ENCODE measurements at places on chromosomes 7 and 10. TPM values are rescaled to one million over a fixed set of nuclear protein-coding genes. Genes with fewer than 3 reads are reported as not detected.

Gene ZNF488
- total RNA-seq: 0.40 TPM

Gene UPF2
- 22.8 TPM for total RNA-seq

Gene ARID5B
- 14.4 TPM for total RNA-seq

Gene TRIM74
- total RNA-seq: not detected

Gene CAMK2B
- 18.9 TPM for total RNA-seq

Gene SORCS1
- total RNA-seq: 11.8 TPM

- H3K27me3 ChIP-seq: no peaks in the 10 kb centered on the region
- H3K4me3 ChIP-seq: no peak overlapping the region
- DNase-seq: no peak
Observed at GRCh38 chr7:54904130-54904529, 114.7 kb upstream of the EGFR start.

GRCh38 chr10:81817596-81818170 lies 57.3 kb upstream of the NRG3 start:
- no peaks in the 10 kb centered on the region for H3K36me3 ChIP-seq
- no peak overlapping the region for H3K27ac ChIP-seq
- H3K4me3 ChIP-seq: no peak overlapping the region

GRCh38 chr7:131605280-131605878 lies 49.0 kb upstream of the PODXL start:
- peak; percentile 72 for DNase-seq
- no peak overlapping the region for H3K27ac ChIP-seq
- H3K27me3 ChIP-seq: no peaks in the 10 kb centered on the region
- H3K4me3 ChIP-seq: no peak overlapping the region
- no peaks in the 10 kb centered on the region for H3K36me3 ChIP-seq
- H3K4me1 ChIP-seq: peaks cover 12% of the 10 kb centered on the region

GRCh38 chr10:22683140-22683389 lies 31.3 kb downstream of the PIP4K2A start:
- H3K36me3 ChIP-seq: no peaks in the 10 kb centered on the region
- no peaks in the 10 kb centered on the region for H3K27me3 ChIP-seq
- no peak overlapping the region for H3K27ac ChIP-seq
- DNase-seq: no peak
- peaks cover 15% of the 10 kb centered on the region for H3K4me1 ChIP-seq
- no peak overlapping the region for H3K4me3 ChIP-seq

GRCh38 chr7:131616487-131617200 lies 60.2 kb upstream of the PODXL start:
- no peaks in the 10 kb centered on the region for H3K36me3 ChIP-seq
- no peak for DNase-seq
- no peak overlapping the region for H3K4me3 ChIP-seq
- no peaks in the 10 kb centered on the region for H3K27me3 ChIP-seq
- H3K4me1 ChIP-seq: no peaks in the 10 kb centered on the region

- H3K27me3 ChIP-seq: no peaks in the 10 kb centered on the region
- DNase-seq: no peak
- no peaks in the 10 kb centered on the region for H3K4me1 ChIP-seq
- H3K4me3 ChIP-seq: no peak overlapping the region
- no peaks in the 10 kb centered on the region for H3K36me3 ChIP-seq
Observed at GRCh38 chr7:49398746-49399145, 374.7 kb upstream of the VWC2 start.

DNA sequence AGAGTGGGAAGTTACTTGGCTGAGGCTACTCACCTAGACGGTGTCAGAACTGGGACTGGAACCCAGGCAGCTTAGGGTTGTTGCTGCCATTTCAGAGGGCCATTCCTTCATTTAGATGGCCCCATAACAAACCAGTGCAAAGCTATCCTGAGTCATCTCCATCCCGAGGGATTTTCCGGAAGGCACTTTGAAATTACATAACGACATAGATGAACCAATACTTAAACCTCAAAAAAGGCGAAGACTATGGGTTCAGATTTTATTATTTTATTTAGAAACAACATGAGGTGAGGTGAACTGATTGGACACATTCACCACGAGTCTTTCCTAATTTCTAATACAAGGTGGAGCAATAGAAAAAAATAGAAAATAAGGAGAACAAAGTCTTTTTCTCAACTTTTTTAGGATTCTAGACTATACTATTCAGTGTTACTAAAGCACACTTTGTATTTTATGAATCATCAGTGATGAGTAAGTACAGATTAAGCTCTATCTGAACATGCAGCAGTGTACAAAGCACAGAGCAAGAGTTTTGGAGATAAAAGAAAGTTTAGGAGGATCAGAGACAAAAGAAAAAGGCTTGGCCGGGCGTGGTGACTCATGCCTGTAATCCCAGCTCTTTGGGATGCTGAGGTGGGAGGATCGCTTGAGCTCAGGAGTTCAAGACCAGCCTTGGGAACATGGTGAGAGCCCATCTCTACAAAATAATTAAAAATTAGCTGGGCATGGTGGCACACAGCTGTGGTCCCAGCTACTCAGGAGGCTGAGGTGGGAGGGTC lies 79.5 kb upstream of the SVIL start:
- H3K27ac ChIP-seq: peak overlapping the region; percentile 39
- H3K4me1 ChIP-seq: peaks cover 21% of the 10 kb centered on the region
- H3K27me3 ChIP-seq: no peaks in the 10 kb centered on the region
- DNase-seq: no peak
- no peaks in the 10 kb centered on the region for H3K36me3 ChIP-seq
- H3K4me3 ChIP-seq: no peak overlapping the region

GRCh38 chr10:31611161-31611560 lies 292.1 kb downstream of the ZEB1 start:
- DNase-seq: no peak
- no peaks in the 10 kb centered on the region for H3K27me3 ChIP-seq

- H3K36me3 ChIP-seq: no peaks in the 10 kb centered on the region
- H3K4me3 ChIP-seq: no peak overlapping the region
- peaks cover 28% of the 10 kb centered on the region for H3K4me1 ChIP-seq
- H3K27me3 ChIP-seq: no peaks in the 10 kb centered on the region
- peak overlapping the region; percentile 76 for H3K27ac ChIP-seq
Observed at GRCh38 chr10:29703271-29703670, 68.5 kb upstream of the SVIL start.

GRCh38 chr7:123210986-123211385 lies 11.2 kb upstream of the SLC13A1 start:
- no peak overlapping the region for H3K27ac ChIP-seq
- no peak for DNase-seq
- no peaks in the 10 kb centered on the region for H3K27me3 ChIP-seq
- no peaks in the 10 kb centered on the region for H3K4me1 ChIP-seq

GRCh38 chr7:81845744-81846241 lies 75.9 kb upstream of the HGF start:
- H3K27ac ChIP-seq: no peak overlapping the region
- DNase-seq: no peak
- H3K36me3 ChIP-seq: no peaks in the 10 kb centered on the region
- no peaks in the 10 kb centered on the region for H3K4me1 ChIP-seq
- H3K4me3 ChIP-seq: no peak overlapping the region

- peak; percentile 65 for DNase-seq
- H3K4me3 ChIP-seq: no peak overlapping the region
- peaks cover 11% of the 10 kb centered on the region for H3K4me1 ChIP-seq
- no peak overlapping the region for H3K27ac ChIP-seq
- no peaks in the 10 kb centered on the region for H3K27me3 ChIP-seq
Observed at GRCh38 chr10:110629680-110630191, 14.4 kb upstream of the RBM20 start.

DNA sequence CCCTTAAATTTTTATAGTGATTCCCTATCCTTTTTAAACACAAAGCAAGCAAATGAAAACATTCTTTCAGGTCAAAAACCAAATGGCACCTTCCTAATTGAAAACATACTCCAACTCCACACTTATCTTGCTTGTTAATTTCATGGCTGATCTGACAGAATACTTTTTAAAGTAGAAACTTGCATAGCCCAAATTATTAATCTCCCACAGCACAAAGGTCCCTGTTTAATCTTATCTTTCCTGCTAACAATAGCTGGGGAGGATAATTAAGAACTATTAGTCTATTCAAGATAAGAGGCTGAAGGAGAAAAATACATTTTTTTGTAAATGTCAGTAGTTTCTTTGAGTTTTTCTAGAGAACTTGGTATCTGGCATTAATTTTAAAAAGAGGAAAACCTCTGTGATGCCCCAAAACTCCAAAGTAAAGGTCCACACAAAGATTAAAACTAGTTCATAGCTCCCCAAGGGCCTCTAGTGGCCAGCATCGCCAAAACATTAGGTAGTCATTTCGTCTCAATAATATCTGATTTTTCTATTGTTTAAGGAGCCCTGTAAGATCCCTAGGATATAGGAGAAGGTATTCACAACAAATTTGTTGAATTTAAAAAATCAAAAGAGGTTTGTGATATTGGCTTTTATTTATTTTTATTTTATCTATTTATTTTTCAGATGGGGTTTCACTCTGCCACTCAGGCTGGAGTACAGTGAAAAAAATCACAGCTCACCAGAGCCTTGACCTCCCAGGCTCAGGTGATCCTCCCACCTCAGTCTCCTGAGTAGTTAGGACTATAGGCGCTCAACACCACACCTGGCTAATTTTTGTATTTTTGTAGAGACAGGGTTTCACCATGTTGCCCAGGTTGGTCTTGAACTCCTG lies 14.7 kb downstream of the CDNF start:
- H3K4me1 ChIP-seq: no peaks in the 10 kb centered on the region
- H3K27ac ChIP-seq: no peak overlapping the region
- peak; percentile 39 for DNase-seq
- no peak overlapping the region for H3K4me3 ChIP-seq

DNA sequence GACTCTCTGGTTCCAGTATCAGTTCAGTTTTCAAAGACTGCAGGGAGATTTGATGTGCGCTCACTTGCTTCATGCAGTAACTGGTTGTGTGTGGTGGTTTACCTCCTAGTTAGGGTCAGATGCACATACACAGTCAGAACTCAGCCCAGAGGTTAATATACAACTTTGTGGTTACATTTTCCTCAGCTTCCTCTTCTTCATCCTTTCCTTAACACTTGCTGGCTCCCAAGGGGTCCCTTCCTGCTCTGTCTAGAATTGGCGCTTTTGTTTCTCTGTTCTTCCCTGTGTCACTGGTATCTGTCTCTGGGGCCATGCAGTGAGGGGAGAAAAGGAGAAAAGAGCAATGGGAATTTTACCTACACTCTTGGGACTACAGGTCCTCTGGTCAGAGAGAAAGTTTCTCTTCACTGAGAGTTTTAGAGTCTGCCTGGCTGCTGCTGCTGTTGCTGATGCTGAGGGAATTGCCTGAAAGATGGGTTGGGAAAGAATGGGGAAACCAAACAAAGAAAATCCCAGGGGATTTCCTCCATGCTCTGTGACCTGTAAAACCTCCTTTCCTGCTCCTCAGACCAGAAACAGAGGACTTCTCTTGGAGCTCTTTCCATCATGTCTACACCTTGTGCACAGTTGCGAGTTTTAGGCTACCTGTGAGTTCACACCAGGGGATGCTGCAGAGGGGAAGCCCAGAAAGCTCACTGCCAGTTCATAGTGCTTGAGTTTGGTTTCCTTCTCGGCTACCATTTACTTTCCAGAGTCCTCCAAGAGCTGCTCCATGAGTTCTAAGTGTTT lies 74.6 kb downstream of the WDFY4 start:
- no peak for DNase-seq
- no peaks in the 10 kb centered on the region for H3K36me3 ChIP-seq
- no peak overlapping the region for H3K27ac ChIP-seq
- H3K4me3 ChIP-seq: no peak overlapping the region

DNA sequence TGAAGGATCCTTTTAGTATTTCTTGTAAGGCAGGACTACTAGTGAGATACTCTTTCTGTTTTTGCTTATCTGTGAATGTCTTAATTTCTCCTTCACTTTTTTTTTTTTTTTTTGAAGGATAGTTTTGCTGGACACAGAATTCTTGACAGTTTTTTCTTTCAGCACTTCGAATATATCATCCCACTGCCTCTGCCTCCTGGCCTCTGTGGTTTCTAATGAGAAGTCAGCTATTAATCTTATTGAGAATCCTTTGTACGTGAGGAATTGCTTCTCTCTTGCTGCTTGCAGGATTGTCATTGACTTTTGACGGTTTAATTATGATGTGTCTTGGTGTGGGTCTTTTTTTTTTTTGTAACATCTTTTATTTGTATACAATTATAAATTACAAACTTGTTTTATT lies 12.6 kb upstream of the WAC start:
- DNase-seq: no peak
- no peak overlapping the region for H3K4me3 ChIP-seq
- H3K27me3 ChIP-seq: no peaks in the 10 kb centered on the region
- no peaks in the 10 kb centered on the region for H3K4me1 ChIP-seq
- H3K36me3 ChIP-seq: peaks cover 7% of the 10 kb centered on the region

DNA sequence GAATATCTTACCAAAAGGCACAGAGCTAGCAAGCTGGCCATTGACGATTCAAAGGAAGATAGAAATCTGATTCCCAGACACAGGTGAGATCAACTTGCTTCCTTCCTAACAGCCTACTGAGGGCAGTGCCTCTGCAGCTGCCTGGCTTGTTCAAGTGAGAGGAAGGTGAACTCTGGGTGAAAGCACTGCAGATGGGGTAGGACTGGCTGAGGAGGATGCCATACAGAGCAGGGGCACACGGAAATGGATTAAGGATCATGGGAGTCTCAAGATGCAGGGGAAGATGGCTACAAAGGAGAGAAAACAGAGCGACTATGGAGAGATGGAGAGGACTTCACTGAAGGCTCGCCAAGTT lies 34.4 kb upstream of the GPAM start:
- H3K4me1 ChIP-seq: peaks cover 27% of the 10 kb centered on the region
- H3K27me3 ChIP-seq: no peaks in the 10 kb centered on the region
- H3K27ac ChIP-seq: no peak overlapping the region
- no peak for DNase-seq
- no peak overlapping the region for H3K4me3 ChIP-seq

- peak; percentile 55 for DNase-seq
- peak overlapping the region; percentile 96 for H3K27ac ChIP-seq
- peaks cover 32% of the 10 kb centered on the region for H3K4me1 ChIP-seq
- no peaks in the 10 kb centered on the region for H3K36me3 ChIP-seq
- H3K4me3 ChIP-seq: peak overlapping the region; percentile 64
- H3K27me3 ChIP-seq: no peaks in the 10 kb centered on the region
Observed at GRCh38 chr7:37920849-37921805, 687 bp downstream of the EPDR1 start.

DNA sequence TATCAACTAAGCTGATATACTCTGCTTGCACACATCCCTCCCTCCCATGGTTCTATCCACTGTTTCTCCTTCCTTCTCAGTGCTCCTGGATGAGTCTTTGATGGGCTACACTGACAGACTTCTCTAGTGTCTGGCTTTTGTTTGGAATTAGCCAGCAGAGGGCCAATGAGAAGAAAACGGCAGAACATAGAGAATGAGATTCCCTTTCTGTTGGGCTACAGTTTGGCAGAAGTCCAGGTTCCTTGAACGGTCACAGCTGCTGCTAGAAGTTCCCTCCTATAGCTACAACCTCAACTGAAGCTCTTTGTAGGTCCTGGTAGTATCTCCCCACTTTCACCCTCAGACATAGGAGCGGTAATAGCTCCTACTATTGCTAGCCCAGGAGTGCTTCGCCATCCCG lies 251.1 kb upstream of the LRRN3 start:
- no peaks in the 10 kb centered on the region for H3K4me1 ChIP-seq
- no peaks in the 10 kb centered on the region for H3K36me3 ChIP-seq

- no peaks in the 10 kb centered on the region for H3K27me3 ChIP-seq
- H3K36me3 ChIP-seq: no peaks in the 10 kb centered on the region
- H3K4me3 ChIP-seq: no peak overlapping the region
- H3K4me1 ChIP-seq: peaks cover 14% of the 10 kb centered on the region
- no peak for DNase-seq
- no peak overlapping the region for H3K27ac ChIP-seq
Observed at GRCh38 chr7:45155357-45155900, 2.2 kb upstream of the RAMP3 start.

GRCh38 chr10:120111628-120112027 lies 219.1 kb downstream of the SEC23IP start:
- no peaks in the 10 kb centered on the region for H3K27me3 ChIP-seq
- H3K4me1 ChIP-seq: no peaks in the 10 kb centered on the region
- H3K4me3 ChIP-seq: no peak overlapping the region
- no peak for DNase-seq

- no peaks in the 10 kb centered on the region for H3K27me3 ChIP-seq
- DNase-seq: no peak
- H3K36me3 ChIP-seq: no peaks in the 10 kb centered on the region
- no peak overlapping the region for H3K4me3 ChIP-seq
- peaks cover 8% of the 10 kb centered on the region for H3K4me1 ChIP-seq
Observed at GRCh38 chr10:103828587-103829197, 26.7 kb downstream of the SH3PXD2A start.

Data from thyroid gland (tissue), 4 donors.